ENCODE measurements at places on chromosomes 6 and 20.

DNA sequence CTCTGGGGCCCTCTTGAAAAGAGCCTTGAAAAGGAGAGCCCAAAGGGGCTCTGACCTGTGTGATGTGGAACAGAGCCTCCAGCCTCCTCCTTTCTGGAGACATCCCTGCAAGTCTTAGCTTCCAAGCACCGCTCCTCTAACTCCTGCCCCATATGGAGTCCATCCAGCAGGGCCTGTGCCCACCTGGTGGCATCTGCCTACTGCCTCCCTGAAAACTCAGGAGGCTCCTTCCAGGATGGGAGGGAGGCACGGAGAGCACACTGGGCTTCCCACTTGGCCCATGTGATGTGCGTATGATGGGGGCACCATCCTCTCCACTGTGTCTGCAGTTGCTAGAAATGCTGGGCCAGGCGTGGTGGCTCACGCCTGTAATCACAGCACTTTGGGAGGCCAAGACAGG lies 98.1 kb downstream of the SYNDIG1 start:
- DNase-seq: no peak

- DNase-seq: peak; percentile 4
These were observed 650 bp upstream of the TTK start for GRCh38 chr6:80003826-80004172.

DNA sequence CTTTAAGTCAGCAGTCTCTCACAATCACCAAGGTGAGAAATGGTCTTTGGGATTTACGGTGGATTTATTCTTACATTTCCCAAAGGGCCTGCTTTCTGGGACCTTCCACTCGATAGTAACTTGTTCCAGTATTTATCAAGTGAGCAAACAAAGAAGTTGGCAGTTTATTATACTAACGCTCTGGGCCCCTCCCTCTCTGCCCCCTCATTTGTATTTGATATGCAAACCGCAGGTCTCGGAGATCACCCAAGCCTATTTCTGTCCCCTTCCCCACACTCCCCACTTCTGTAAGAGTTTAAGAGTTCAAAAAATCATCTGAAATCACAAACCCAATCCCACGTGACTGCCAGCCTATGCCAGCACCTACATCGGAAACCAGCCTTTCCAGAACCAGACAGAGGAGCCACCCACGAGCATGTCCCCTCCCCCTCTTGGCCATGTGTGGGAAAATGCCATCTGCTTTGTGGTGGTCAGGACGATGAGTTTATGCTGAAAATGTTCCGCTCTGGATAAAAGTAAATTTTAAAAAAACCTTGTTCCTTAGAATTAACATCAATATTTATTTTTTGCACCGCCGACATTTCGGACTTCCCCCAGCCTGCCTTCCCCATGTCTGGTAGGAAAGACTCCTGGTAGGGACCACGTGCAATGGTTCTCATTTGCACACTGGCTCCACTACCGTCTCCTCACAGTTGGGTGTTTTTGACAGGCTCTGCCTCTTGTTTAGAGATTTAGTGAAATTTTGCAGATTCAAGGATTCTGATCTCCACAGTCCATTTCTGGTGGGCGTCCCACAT lies 281.0 kb downstream of the TFAP2C start:
- no peak for DNase-seq

DNA sequence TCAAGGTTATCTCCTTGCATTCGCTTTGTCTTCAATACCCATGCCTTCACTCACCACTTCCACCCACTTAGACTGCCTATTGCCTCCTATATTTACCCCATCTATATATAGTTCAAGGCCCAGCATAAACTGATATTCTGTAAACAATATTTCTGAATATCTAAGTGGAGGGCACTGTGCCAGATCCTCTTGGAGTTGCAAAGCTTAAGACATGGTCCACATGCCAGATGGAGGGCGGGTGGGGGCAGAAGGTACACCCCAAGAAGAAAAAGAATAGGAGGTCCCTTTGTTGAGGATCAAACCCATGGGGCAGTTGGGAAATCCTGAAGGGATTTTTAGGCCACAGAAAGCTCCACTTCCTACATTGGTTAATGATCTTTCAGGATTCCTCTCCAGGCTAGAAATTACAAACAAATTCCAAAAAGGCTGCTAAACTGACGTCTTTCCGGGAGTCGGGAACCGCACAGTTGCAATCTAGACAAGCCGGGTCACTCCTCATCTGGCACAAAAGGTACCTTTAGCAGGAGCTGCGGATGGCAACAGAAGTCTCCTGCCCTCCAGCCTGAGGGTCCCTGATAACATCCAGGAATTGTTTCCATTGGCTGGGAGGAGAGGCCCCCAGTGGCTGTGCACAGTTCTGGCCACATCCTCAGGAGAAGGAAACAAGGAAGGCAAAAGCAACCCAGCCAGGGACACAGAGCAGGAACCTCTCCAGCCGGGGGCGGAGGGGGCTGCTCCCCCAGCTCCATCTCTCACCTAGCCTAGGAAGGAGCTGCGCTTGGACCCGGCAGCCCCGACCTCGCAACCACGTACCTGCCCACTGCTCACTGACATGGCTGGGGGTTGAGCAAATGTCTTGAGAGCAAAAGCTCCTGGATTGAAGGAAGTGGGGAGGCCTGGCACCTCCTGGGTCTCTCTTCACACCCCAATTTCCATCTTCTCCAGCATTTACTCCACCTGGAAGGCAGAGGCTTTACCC lies 5.9 kb upstream of the LPIN3 start:
- no peak for DNase-seq

DNA sequence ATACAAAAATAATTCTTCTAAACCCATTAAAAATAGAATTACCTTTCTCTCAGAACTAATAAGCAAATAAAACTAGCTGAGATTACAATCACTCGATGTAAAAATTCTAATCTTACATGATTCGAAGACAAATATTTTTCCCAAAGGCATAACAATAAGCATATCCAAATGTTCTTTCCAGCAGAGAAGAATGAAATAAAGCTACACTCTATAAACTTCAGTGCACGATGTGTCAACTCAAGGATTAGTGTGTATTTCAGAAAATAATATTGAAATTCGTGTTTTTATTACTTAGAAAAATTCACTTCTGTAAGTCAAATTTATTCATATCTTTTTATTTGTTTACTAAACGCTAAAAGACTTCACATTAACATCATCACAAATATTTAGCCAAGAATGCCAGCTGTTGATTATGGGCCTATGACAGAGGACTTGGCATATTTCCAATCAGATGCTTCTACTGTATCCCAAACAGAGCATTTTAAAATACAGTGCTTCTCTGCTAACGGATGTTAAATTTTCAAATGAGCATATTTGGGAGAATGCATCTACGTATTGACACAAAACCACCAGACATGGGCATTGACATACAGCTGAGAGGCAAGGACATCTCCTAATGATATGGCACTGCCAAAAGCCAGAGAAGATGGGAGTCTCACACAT lies 54.7 kb upstream of the PDE7B start:
- DNase-seq: no peak

- peak; percentile 41 for DNase-seq
These were observed 218.2 kb downstream of the OR2B2 start for GRCh38 chr6:27693766-27694546.

DNA sequence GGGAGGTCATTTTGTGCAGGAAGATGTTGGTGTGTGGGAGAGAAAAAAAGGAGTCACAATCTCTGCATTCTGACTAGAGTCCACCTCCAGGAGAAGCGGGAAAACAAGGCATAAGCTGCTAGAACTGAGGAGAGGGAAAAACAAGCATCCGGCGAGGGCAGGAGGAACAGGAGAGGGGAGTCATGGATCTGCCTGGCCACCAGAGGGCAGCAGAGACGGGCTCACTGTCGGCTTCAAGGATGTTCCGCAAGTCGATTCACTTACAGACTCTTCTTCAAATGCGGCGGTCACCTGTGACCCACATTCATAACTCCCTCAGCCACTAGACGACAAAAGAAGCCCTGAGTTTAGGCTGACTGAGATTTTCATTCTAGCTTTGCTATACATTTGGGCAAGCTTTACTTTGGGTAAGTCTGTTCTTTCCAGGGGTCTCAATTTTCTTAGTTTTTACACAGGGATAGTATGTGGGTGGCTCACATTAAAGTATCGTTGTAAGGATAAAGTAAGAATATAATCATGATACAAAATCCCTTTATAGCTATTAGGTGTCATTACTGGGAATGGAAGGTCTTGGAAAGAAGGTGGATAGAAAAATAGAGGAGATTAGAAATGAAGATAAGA lies 6.6 kb upstream of the BTNL2 start:
- peak; percentile 83 for DNase-seq

GRCh38 chr6:43299338-43300293 lies 1.6 kb downstream of the SLC22A7 start:
- DNase-seq: no peak

GRCh38 chr20:57683881-57684807 lies 25.7 kb downstream of the PMEPA1 start:
- DNase-seq: no peak

DNA sequence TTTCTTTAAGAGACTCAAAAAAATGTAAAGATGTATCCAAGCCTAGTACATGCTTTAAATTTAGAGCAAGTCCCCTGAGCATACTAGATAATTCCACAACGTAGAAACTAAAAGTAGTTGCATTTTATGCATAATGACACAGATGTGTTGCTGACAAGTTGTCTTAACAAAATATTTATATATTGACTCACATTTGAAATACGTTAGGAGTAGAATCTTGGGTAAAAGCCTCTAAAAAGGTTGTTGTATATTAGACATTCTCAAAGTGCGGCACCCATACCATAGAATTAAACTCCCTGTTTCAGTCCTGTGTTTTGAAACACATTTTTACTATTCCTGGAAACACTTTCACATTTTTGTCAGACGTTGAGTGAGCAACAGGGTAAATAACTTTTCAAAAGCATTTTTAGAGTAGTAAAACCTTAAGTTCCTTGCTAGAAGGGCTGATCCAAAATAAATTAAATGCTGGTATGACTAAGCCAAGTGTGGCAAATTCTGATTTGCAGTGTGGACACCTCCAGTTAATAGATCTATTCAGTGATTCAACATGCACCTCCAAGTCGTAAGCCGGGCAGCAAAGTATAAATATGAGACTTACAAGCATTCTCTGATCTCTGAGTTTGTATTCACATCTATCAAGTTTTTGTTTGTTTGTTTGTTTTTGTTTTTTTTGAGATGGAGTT lies 97.5 kb downstream of the GMDS start:
- no peak for DNase-seq

DNA sequence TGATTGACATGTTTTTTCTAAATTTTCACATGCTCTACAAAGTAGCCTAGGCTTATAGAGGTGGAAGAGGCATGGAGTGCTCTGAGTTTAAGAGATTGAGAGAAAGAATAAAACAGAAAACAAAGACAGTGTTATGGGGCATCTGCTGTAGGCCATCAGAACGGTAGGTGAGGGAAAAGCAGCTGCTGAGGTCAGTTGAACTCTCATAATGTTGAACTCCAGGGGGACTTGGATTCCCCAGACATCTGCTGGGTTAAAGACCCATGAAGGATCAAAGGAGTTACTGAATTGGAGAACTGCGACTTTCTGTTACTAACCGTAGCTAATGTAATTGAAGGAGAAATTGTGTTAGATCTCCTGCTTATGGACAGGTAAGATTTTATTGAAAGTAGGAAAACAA lies 333.9 kb downstream of the TFAP2B start:
- DNase-seq: no peak

DNA sequence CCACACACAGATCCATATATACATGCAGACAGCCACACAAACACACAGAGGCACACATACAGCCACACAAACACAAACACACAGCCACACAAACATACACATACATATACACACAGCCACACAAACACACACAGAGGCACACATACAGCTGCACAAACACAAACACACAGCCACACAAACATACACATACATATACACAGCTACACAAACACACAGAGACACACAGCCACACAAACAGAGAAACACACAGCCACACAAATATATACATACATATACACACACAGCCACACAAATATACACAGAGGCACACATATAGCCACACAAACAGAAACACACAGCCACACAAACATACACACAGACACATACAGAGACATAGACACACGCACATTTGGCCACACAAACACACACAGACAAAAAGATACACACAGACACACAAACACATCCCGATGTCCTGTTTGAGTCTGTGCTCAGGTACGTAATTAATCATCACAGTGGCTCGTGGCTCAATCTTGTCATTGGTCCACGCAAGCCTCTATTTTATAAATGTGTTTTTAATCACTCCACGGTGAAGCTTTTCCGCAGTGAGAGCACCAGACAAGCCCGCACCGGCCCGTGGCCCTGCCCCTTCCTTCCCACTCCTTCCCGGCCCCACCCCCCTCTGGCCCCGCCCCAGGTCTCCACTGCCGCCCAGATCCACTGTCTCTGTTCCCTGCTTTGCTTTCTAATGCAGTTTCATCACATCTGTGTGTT lies 135.3 kb downstream of the CDH4 start:
- DNase-seq: no peak

GRCh38 chr6:47729019-47729418 lies 30.6 kb downstream of the ADGRF4 start:
- no peak for DNase-seq

DNA sequence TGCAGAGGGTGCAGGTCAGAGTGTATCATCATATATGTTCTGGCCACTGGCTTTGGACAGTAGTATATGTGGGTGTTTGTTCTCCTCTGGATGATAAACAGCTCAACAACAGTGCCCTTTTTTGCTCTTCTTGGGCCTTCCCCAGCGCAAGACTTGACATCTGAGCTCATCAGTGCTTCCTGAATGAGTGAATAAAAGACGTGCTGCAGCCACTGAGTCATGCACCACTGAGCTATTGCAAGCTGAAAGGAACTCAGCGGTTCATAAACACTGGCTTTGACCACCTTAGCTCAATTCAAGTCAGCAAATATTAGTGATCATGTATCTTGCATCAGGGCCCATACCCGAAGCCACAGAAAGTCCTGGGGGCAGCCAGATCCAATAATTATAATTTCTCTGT lies 105.3 kb upstream of the KCNG1 start:
- peak; percentile 30 for DNase-seq

- DNase-seq: no peak
These were observed 67.4 kb downstream of the MOXD1 start for GRCh38 chr6:132333639-132334520.

GRCh38 chr6:111615916-111616612 lies 10.4 kb upstream of the TRAF3IP2 start:
- DNase-seq: no peak

DNA sequence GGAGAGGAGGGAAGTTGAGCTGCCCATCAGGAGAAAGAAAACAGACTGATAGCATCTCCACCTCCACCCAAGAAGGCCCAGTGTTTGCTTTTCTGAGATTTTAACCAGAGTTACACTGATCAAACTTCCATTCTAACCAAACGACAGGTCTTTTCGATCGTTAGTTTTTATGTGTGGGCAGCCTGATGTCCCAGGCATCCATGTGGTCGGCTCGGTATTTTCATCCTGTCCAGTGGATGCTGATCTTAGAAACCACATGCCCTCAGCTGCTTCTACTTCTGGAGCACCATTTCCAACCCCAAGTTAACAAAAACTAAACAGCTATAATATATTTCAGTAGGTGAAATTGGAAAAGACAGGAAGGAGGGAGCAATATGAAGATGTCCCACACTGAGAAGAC lies 536.8 kb upstream of the JAG1 start:
- DNase-seq: no peak

DNA sequence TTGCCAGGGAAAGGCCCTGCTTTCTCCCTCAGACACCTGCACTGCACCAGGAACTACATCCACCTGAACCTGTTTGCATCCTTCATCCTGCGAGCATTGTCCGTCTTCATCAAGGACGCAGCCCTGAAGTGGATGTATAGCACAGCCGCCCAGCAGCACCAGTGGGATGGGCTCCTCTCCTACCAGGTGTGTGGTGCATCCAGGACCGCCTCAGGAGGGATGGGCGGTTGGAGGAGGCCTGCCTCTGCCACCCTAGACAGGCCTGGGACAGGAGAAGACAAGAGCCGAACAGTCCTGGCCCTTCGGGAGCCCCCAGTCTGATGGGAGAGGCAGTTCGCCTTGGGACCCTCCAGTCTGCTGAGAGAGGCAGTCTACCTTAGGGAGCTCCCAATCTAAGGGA lies 24.2 kb downstream of the GLP1R start:
- DNase-seq: no peak
